ENCODE measurements at places on chromosomes 3 and 15. TPM values are rescaled to one million over a fixed set of nuclear protein-coding genes. Genes with fewer than 3 reads are reported as not detected.

The PLA2G4E gene
- not detected for total RNA-seq

DNA sequence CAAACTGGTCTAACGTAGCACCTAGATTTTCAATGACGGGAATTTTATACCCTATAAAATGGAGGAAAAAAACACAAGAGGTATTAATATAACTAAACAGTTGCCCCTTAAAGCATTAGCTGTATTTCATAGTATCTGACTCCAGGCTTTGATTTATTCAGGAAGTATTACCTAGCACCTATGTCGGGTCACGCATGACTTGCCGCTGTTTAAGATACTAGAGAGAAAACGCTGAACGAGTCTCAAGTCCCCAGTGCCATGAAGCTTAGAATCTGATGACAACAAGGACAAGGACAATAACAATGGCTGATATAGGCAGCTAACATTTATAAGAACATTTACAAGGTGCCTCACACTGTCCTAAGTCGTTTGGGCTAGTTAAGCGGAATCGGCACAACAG is 1.9 kb downstream of the SNRPA1 start:
- H3K4me3 ChIP-seq = no peak overlapping the region
- no peak for DNase-seq
- peaks cover 33% of the 10 kb centered on the region for H3K4me1 ChIP-seq
- H3K36me3 ChIP-seq = no peaks in the 10 kb centered on the region

The FAM81A gene
- total RNA-seq = under 0.01 TPM

- no peaks in the 10 kb centered on the region for H3K4me1 ChIP-seq
- no peak overlapping the region for H3K27ac ChIP-seq
- H3K36me3 ChIP-seq = no peaks in the 10 kb centered on the region
Observed at GRCh38 chr3:61967019-61967418, 405.6 kb downstream of the PTPRG start.

DNA sequence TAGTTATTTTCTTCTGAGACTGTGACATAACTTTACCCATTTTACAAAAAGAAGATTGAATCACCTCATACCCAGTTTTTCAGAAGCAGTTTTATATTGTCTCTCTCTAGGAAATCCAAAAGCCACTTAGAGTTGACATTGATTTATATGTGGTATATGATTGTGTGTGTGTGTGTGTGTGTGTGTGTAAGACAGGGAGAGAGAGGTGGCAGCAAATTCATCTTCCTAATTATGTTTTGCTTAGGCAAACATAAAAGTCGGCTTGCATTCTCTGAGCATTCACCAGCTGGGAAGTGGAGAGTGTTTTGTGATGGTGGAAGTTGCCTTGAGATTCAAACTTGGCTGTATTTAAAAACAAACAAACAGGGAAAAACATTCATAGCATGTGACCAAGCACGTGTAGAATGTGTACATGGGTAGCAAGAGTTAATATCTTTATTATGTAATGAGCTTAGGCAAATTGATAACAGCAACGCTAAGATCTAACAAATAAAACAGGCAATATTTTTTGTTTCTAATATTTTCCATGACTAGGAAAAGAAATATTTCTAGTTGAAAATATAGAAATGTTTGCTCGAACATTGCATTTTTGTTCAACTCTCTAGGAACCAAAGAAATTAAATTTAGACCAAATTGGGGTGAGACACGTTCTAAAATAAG is 64.4 kb upstream of the IGF1R start:
- H3K27me3 ChIP-seq = no peaks in the 10 kb centered on the region
- H3K36me3 ChIP-seq = no peaks in the 10 kb centered on the region
- H3K4me1 ChIP-seq = peaks cover 6% of the 10 kb centered on the region
- H3K4me3 ChIP-seq = no peak overlapping the region

The TMEM45A gene
- 13.7 TPM for total RNA-seq

DNA sequence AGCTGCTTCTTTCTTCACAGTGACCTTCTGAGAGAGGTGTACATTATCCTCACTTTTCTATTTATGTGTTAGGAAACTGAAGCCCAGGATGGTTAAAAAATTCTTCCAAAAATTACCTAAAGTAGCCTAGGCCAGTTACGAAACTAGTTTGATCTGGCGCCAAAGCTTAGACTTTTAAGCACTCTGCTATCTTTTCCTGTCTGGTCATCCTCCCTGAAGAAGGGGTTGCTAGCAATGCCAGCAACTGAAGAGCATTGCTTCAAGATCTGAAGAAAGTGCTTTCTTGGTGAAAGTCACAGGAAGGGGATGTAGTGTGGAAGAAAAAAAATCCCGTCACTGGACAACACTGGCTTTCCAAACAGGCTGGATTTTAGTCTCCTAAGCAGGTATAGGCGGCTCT is 618.8 kb upstream of the GRM7 start:
- no peaks in the 10 kb centered on the region for H3K4me1 ChIP-seq
- DNase-seq = no peak
- no peaks in the 10 kb centered on the region for H3K36me3 ChIP-seq
- no peak overlapping the region for H3K27ac ChIP-seq
- no peak overlapping the region for H3K4me3 ChIP-seq

DNA sequence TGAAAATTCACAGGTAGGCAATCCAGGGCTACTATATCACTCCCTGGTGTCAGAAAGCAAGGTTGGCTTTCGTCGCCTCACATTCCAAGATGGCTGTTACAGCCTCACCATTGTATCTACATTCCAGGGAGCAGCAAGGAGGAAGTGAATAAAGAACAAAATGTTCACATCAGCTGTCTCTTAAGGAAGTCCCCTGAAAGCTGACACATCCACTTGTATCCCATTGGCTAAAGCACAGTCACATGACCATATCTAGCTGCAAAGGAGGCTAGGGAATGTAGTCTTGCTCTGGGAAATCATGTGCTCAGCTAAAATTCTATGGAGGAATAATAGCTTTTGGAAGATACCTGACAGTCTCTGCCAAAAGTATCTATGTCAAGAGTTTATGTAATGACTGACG is 12.8 kb upstream of the GATA2 start:
- no peak overlapping the region for H3K4me3 ChIP-seq
- H3K4me1 ChIP-seq = no peaks in the 10 kb centered on the region
- no peak for DNase-seq
- H3K27me3 ChIP-seq = no peaks in the 10 kb centered on the region
- no peaks in the 10 kb centered on the region for H3K36me3 ChIP-seq

All from body of pancreas (tissue), 4 donors.